Dorsolateral prefrontal cortex (tissue), 122 donors: ENCODE measurements at places on chromosomes 4 and X.

- DNase-seq: no peak
These were observed 484 bp downstream of the CXCL2 start for GRCh38 chr4:74098427-74098994.

GRCh38 chr4:142406917-142407501 is 439.1 kb downstream of the INPP4B start:
- DNase-seq: no peak

DNA sequence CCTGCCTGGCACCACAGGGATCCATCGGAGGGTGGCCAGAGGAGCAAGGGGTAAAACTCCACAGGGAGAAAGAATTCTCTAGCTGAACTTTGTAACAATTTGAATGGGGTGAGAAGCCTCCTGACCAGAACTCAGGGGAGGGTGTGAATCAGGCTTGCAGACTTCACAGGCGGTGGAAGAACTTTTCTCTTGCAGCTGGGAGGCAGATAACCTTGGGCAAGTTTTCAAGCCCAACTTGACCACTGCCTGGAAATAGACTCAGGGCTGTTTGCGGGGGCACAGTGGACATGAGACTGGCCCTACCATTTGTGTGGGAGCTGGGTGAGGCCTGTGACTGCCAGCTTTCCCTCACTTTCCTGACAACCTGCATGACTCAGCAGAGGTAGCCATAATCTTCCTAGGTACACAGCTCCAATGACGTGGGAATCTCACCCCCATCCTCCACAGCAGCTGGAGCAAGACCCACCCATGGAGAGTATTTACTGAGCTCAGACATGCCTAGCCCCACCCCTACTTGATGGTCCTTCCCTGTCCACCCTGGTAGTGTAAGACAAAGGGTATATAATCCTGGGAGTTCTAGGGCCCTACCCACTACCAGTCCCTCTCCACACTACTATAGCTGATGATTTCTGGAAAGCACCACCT is 210.0 kb upstream of the AGTR2 start:
- DNase-seq: no peak

GRCh38 chr4:101824500-101824899 is 34.0 kb downstream of the BANK1 start:
- no peak for DNase-seq

DNA sequence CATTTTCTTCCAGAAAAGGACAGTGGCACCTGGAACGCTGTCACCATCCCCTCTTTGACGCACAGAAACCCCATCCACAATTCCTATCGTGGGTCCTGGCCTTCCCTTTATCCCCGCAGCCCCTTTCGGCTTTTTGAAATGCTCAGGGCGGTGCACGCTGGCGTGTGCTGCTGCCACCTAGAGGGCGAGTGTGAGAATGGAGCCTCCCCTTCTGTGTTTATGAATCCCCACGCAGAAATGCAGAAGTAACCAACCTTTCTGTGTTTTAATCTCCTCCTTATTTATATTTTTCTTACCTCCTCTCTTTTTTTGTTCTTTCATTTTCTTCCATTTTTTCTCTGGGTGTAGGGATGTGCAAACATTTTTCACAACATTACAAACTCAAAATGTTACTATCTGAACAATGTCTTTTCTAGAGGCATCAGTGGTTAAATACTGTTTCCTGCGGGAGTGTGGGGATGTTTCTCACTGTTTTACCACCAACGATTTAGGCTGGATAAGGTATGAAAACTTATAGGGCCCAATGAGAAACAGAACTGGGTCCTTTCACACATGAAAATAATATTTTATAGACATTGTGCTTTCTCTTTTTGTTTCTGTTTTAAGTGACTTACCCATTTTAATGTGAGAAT is 50.0 kb downstream of the TMA16 start:
- peak; percentile 66 for DNase-seq

DNA sequence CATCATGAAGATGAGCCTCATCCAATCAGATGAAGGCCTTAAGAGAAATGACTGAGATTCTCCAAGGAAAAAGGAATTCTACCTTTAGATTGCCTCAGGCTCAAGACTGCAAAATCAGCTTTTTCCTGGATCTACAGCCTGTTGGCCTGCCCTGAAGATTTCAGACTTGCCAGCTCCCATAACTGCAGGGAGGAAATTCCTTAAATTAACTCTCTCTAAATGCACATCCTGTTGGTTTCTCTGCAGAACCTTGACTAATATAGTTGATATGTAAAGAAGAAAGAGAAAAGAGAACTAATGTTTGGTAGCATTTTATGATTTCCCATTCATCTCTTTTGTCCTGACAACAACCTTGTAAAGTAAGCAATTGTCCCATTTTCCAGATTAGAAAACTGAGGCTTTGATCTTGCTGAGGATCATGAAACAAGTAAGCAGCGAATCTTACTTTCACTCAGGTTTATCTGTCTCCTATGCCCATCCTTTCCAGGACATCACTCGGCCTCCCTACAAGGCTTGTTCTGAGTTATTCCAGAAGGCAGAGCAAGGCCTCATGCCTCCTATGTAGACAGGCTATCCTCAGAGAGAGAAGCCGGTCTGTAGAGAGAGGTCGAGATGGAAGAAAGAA is 115.0 kb upstream of the LDB2 start:
- no peak for DNase-seq

DNA sequence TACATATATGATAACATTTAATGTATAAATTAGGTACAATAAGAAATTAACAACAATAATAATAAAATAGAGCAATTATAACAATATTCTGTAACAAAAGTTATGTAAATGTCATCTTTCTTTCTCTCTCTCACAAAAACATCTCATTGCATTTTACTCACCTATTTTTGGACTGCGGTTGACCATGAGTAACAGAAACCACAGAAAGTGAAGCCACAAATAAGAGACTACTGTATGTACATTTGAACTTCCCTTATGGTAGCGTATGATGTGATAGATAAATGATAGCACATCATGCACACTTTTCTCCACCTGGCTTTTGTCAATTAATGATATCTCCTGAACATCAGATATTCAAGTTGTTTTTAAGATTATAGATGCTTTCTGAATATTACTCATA is 80.5 kb downstream of the HNRNPD start:
- DNase-seq: no peak
